Amniotic epithelial cell (primary cell): ENCODE measurements at places on chromosomes 12 and 14.
A peak's percentile ranks its signal among the peaks of the same experiment; 100 is the strongest.

GRCh38 chr14:65070471-65070976 is 31.8 kb downstream of the MAX start:
- peak; percentile 18 for DNase-seq

DNA sequence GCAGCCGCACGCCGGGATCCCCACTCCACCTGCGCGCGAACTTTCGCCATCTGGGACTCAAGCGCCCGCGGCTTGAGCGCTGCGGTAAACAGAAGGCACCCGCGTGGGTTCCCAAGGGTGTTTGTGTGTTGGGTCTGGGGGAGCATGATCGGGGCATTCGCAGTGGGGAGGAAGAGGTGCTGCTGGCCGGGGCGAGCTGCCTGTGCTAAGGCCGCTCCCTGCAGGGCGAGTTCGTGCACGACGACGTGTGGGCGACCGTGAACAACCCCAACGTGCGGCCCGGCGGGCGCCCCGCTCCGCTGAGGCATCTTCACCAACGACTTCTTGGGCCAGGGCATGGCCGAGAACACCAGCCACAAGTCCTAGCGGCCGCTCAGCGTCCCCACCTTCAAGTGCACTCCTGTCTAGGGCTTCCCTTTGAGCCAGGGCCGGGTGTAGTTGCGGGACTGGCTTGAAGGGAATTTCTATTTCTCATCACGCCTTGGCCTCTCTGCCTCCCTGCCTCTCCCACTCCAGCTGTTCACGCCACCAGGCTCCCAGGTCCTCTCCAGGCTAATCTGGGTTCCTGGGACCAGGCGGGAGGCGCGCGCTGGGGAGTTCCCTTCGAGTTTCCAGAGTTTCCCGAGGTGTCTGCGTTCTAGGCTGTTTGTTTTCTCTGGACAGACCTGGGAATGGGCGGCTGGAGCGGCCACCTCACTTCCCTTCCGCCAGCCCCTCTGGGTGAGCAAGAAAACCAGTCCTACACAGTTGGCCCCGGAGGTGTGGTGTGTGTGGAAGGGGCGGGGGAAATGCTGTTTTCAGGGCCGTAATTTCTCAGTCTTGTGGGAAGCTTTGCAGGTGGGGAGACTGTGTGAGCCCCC is 417.8 kb upstream of the TMTC1 start:
- DNase-seq, result no peak

- no peak for DNase-seq
Measured at GRCh38 chr12:99453836-99454538, 193.6 kb upstream of the GARIN6 start.

GRCh38 chr12:107748472-107748871 is 12.5 kb downstream of the PRDM4 start:
- peak; percentile 80 for DNase-seq

DNA sequence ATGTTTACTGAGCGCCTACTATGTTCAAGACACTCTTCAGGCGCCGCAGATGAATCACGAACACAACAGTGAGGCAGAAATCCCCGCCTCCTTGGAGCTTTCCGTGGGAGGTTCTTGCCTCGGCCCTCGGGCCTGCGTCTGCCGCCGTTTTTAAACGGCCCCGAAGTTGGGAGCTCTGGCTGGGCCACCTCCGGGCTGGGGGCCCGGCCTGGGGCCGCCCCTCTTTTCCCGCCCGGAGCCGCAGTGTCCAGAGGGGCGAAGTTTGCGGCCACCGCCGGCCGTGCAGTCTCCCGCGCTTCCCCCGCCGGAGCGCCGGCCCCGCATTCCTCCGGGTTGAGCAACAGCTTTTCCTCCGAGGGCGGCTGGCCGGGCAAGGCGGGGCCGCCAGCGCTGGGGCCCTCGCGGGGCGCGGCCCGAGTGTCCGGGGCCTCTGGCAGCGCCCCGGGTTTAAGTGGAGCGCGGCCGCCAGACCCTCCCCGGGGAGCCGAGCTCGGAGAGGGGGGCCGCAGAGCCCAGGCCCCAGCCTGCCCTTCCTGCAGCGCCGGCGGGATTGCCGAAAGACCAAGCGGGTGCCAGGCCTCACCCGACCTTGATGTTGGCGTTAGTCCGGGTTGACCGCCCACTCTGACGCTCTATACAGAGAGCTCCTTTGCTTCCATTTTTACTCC is 18.7 kb upstream of the CTDSP2 start:
- DNase-seq, result peak; percentile 82

DNA sequence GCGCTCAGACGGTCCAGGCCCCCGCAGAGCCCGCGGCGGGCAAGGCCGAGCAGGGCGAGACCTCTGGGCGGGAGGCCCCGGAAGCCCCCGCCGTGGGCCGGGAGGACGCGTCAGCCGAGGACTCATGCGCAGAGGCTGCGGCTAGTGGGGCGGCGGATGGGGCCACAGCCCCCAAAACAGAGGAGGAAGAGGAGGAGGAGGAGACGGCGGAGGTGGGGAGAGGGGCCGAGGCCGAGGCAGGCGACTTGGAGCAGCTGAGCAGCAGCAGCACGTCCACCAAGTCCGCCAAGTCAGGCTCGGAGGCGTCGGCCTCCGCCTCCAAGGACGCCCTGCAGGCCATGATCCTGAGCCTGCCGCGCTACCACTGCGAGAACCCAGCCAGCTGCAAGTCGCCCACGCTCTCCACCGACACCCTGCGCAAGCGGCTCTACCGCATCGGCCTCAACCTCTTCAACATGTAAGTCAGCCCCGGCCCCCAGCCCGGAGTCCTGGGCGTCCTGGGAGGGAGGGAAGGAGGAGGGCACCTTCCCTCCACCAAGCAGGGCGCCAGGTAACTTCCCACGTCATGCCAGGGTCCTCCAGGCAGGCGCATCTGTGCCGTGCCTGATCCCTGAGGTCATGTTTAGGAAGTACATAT is 72.4 kb downstream of the IQSEC3 start:
- DNase-seq, result peak; percentile 41

GRCh38 chr14:105392131-105393090 is 5.9 kb upstream of the TEX22 start:
- DNase-seq, result no peak

DNA sequence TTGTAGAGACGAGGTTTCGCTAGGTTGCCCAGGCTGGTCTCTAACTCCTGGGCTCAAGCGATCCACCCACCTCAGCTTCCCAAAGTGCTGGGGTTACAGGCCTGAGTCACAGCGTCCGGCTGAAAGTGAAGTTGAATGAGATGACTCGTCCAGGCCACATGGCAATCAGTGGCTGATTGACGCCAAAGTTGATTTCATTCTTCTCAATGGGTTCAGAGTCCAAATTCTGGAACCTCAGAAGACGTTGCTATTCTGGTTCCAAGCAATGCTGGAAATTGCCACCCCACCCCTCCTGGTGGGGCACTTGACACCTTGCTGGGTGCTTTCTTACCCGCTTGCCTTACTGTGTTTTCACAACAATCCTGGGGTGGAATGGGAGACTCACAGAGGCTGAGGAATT is 14.9 kb downstream of the ABCB9 start:
- peak; percentile 39 for DNase-seq

DNA sequence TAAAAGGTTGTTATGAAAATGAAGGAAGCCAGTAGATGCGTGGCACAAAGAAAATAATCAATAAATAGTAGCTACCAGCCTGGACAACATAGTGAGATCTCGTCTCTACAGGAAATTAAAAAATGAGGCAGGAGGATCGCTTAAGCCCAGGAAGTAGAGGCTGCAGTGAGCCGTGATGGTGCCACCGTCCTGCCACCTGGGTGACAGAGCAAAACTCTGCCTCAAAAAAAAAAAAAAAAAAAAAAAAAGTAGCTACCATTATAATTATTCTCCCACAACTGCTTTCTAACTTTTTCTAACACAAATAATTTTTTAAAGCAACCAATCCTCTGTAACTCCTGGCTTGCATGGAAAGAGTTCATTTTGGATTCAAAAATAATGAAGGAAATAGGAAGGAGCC is 133.0 kb downstream of the NDUFA12 start:
- DNase-seq, result no peak

GRCh38 chr12:106903241-106903945 is 52.3 kb upstream of the TMEM263 start:
- DNase-seq, result peak; percentile 53

DNA sequence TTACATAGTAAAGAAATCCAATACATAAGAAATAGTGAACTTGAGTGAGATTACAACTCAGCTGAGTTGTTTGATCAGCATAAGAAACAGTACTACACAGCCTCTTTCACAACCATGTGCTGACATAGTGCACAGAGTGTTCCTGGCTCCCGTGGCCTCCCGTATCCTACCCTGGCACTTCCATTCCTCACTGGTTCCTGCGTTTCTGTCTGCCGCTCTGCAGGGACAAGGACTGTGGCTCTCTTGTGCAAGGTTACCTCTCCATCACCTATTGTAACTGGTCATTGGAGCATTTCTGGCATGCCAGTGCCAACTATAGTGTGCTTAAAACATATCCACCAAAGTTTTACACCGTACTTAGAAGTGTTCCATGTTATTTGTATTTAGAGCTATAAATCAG is 46.3 kb upstream of the PCED1B start:
- DNase-seq, result peak; percentile 73

DNA sequence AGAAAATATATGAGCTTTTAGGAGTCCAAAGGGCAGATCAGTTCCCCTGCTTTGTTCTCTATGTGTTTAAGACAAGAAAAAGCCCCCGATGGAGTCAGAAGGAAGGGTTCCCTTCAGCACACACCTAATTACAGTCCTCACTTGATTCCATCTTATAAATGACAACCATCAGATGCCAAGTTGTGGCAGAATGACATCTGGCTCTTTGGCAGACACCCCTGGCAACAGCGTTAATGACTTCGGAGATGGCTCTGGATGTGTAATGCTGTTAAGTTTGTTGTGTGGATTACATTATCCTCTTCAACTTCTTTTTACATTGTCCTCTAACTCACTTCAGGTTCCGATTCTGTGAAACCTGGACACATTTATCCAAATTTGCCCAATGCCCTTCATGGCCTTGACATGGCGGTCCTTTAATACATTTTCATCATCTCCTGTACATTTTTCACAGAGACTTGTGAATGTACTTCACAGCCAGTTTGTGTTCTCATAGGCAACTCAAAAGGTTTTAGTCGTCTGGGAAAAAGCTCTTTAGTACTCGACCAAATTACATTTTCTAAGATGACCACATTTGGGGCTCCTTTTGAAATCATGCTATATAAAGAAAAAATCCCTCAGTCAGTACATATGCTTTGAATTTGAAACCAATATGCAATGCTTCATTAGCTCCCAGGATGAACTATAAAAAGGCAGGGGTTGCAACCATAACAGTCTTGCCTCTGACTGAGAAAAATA is 667.8 kb downstream of the NOVA1 start:
- no peak for DNase-seq

GRCh38 chr12:74111688-74112360 is 425.8 kb upstream of the ATXN7L3B start:
- no peak for DNase-seq

DNA sequence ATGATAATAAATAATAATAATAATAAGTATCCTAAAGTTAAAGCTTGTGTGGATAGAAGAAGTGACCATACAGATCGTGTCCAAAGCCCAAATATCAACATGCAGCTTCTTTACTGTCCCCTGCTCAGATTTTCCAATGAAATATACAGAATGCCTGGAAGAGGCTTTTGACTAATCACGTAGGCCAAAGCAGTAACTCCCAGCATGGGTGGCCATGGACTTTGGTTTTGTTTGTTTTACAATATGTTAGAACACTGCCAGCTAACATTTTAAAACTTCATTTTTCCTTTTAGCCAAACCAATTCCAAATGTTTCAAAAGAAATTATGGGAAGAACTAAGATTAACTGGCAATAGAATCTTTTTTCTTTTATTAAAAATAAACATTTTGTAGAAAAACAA is 400.0 kb upstream of the FLRT2 start:
- DNase-seq, result no peak
